Spinal cord (tissue), 10 donors: ENCODE measurements at places on chromosomes 2 and 18. TPM values are rescaled to one million over a fixed set of nuclear protein-coding genes. Genes with fewer than 3 reads are reported as not detected.

Gene CDK15
- total RNA-seq = 0.50 TPM

- H3K27me3 ChIP-seq = no peaks in the 10 kb centered on the region
- no peak overlapping the region for H3K4me3 ChIP-seq
- no peaks in the 10 kb centered on the region for H3K4me1 ChIP-seq
- H3K36me3 ChIP-seq = no peaks in the 10 kb centered on the region
- no peak for DNase-seq
Observed at GRCh38 chr2:6800553-6800952, 65.2 kb downstream of the CMPK2 start.

GRCh38 chr18:8803063-8803795 is 97.9 kb downstream of the MTCL1 start:
- peaks cover 32% of the 10 kb centered on the region for H3K4me1 ChIP-seq
- peaks cover 14% of the 10 kb centered on the region for H3K36me3 ChIP-seq
- no peak overlapping the region for H3K27ac ChIP-seq
- H3K27me3 ChIP-seq = no peaks in the 10 kb centered on the region

- peaks cover 31% of the 10 kb centered on the region for H3K27me3 ChIP-seq
- DNase-seq = no peak
- H3K4me3 ChIP-seq = peak overlapping the region; percentile 52
- no peaks in the 10 kb centered on the region for H3K36me3 ChIP-seq
Observed at GRCh38 chr2:55923982-55924321, 370 bp upstream of the EFEMP1 start.

- no peak overlapping the region for H3K4me3 ChIP-seq
- peaks cover 91% of the 10 kb centered on the region for H3K27me3 ChIP-seq
- no peak overlapping the region for H3K27ac ChIP-seq
Observed at GRCh38 chr2:219000569-219000960, 7.3 kb upstream of the CRYBA2 start.

- DNase-seq = peak; percentile 45
- H3K36me3 ChIP-seq = no peaks in the 10 kb centered on the region
- peak overlapping the region; percentile 73 for H3K4me3 ChIP-seq
- no peaks in the 10 kb centered on the region for H3K27me3 ChIP-seq
- H3K4me1 ChIP-seq = peaks cover 7% of the 10 kb centered on the region
Observed at GRCh38 chr2:196592331-196592910, 47.1 kb upstream of the CCDC150 start.

GRCh38 chr2:187543488-187543887 is 10.7 kb downstream of the TFPI start:
- H3K36me3 ChIP-seq = no peaks in the 10 kb centered on the region
- no peaks in the 10 kb centered on the region for H3K27me3 ChIP-seq
- DNase-seq = no peak
- H3K4me1 ChIP-seq = no peaks in the 10 kb centered on the region
- H3K4me3 ChIP-seq = no peak overlapping the region

- H3K27me3 ChIP-seq = no peaks in the 10 kb centered on the region
- H3K36me3 ChIP-seq = peaks cover 16% of the 10 kb centered on the region
- H3K4me1 ChIP-seq = peaks cover 12% of the 10 kb centered on the region
- no peak for DNase-seq
- H3K4me3 ChIP-seq = peak overlapping the region; percentile 74
Observed at GRCh38 chr2:3575534-3576262, 638 bp downstream of the RPS7 start.
